ENCODE measurements at places on chromosomes 6 and 20. TPM values are rescaled to one million over a fixed set of nuclear protein-coding genes. Genes with fewer than 3 reads are reported as not detected.
A peak's percentile ranks its signal among the peaks of the same experiment; 100 is the strongest.

MATN4 gene
- total RNA-seq, result not detected

DNA sequence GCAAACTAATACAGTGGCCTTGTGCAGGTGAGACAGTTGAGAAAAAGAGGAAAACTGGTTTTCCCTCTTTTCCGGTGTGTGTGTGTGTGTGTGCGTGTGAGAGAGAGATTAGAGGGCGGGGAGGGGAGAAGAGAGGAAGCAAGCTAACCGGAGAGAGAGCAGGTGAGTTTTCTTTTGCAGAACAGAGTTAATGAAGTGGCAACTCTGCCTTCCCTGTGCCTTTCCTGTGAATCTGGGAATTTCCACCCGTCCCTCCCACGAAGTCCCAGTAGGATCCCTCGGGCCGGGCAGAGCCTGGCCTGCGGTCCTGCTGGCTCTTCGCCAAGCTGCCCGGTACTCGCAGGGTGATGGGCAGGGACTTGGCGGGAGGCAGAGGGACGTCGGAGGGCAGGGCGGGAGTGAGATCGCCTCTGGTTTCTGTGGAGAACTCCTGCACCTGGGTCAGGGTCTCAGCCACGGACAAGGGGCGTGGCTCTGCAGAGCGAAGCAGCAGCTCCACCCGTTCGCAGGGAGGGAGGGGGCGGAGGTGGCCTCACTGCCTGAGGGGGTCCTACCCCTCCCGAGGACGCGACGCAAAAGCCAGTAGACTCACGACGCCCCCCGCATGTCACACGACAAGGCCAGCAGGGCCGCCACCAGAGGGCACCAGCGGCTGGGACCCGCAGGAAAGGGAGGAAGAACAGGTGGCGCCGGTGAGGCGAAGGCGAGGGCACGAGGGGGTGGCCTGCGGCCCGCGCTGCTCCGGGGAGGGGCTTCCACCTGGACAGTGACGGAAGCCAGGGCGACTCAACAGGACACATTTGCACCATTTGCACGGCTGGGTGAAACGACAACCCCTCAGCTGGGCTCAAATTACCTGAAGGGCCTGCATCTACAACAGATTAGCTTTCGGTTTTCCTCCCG is 51.2 kb upstream of the RNF182 start:
- DNase-seq, result peak; percentile 5

GRCh38 chr6:37036146-37036545 is 30.7 kb downstream of the FGD2 start:
- DNase-seq, result no peak

C20orf141 gene
- total RNA-seq, result not detected

DNA sequence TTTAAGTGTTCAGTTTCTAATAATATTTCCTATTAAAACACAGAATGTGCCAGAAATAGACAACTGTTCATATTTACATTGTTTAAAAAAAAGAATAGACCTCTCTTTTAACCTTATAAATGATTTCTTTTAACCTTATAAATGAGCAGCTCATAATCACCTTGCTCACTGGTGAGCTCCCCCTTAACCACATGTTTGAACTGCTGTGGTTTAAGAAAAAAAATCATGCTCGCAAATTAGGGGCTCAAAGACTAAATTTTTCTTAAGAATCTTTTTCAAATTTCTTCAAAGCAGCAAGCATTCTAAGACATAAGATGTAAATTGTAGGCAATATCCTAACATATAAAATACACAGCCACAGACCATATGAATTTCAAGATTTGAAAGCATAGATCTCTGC is 32.8 kb downstream of the FAM8A1 start:
- no peak for DNase-seq

FAM210B gene
- total RNA-seq, result 0.58 TPM
